ENCODE measurements at places on chromosomes 2 and 18. TPM values are rescaled to one million over a fixed set of nuclear protein-coding genes. Genes with fewer than 3 reads are reported as not detected.

GRCh38 chr2:158772306-158773078 lies 22.6 kb upstream of the DAPL1 start:
- DNase-seq, result no peak

GRCh38 chr18:41532344-41533086 lies 422.5 kb upstream of the PIK3C3 start:
- no peak for DNase-seq

GRCh38 chr2:10085043-10085667 lies 4.9 kb upstream of the CYS1 start:
- DNase-seq, result no peak

DNA sequence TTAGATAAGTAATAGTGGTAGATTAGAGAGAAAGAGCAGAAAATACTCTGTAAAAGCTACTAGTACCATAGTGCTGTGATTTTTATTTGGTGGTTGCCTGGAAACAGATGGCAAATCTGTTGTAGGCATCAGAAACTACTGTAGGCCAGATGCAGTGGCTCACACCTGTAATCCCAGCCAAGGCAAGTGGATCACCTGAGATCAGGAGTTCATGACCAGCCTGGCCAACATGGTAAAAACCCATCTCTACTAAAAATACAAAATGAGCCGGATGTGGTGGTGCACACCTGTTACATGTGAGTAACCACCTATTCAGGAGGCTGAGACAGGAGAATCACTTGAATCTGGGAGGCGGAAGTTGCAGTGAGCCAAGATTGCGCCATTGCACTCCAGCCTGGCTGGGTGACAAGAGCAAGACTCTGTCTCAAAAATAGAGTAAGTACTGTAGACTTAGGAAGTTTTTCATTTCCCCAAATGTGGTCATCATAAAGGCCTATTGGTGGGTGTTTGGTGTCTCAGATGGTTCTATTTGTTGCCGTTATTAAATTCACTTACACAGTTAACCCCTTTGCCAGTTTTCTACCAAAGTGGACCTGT lies 79.6 kb downstream of the SPTBN1 start:
- no peak for DNase-seq

- no peak for DNase-seq
These were observed 236.3 kb upstream of the SPRED2 start for GRCh38 chr2:65668744-65669143.

- peak; percentile 1 for DNase-seq
These were observed 18.3 kb upstream of the ALLC start for GRCh38 chr2:3639653-3640052.

DNA sequence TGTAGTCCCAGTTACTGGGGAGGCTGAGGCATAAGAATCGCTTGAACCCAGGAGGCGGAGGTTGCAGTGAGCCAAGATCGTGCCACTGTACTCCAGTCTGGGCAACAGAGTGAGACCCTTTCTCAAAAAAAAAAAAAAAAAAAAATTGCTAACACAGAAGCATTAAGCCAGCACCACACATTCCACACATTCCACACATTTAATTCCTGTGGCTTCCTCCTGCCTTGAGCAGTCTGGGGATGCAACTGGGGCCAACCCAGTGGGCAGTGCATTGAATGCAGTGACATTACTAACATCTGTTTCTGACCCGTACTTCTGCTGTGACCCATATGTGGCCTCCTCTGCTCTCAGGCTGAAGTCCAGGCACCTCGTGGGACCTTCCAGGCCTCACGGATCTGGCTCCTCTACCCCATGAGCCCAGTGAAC lies 107.0 kb downstream of the BCL2L11 start:
- no peak for DNase-seq

DNA sequence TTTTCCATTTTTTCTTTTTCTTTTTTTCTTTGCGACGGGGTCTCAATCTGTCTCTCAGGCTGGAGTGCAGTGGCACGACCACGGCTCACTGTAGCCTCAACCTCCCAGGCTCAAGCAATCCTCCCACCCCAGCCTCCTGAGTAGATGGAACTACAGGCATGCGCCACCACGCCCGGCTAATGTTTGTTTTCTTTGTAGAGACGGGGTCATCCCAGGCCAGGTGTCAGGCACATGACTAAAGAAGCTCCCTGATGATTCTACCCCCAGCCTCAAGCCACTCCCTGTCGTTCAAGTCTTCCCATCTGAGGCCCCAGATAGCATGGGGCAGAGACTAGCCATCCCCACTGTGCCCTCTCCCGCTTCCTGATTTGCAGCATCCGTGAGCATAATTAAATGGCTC lies 9.8 kb upstream of the FZD5 start:
- DNase-seq, result no peak

GRCh38 chr2:88067189-88067588 lies 436 bp upstream of the SMYD1 start:
- no peak for DNase-seq

DNA sequence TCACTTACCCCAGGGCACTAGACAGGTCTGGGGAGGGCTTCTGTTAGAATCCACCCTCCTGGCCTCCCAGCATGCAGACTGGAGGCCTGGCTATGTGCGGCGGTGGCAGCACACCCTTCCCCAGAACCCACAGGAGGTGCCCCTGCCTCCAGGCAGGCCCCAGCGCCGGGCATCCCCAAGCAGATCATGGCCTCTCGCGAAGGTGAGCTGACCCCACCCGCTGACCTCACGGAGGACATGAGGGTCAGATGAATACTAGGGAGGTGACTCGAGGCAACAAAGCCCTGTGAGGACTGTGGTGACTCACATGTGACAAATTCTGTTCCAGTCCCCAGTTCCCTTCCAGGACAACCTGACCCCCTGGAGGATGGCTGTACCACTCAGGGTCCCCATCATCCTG lies 1.9 kb downstream of the MAB21L4 start:
- DNase-seq, result no peak

GRCh38 chr18:54716586-54716985 lies 111.7 kb upstream of the RAB27B start:
- DNase-seq, result no peak

DNA sequence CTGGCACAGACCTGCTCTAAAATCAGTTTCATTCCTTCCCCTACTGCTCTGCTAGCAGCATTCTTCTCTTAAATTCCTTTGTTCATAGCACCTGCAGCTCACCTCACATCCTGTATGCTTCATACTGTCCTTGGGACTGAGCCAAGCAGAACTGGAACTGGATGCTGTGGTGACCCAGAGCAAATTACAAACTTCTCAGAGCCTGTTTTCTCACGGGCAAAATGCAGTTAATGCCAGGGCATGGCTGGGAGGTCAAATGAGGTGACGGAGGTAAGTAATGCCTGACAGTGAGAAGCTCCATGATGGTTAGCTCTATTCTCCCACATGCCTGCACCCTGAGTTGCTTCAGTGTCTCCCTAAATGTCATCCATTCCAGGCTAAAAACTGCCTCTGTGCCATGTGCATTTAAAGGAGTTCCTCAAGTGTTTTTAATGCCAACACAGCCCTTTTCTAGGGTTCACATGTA lies 29.7 kb downstream of the C2orf42 start:
- DNase-seq, result no peak

DNA sequence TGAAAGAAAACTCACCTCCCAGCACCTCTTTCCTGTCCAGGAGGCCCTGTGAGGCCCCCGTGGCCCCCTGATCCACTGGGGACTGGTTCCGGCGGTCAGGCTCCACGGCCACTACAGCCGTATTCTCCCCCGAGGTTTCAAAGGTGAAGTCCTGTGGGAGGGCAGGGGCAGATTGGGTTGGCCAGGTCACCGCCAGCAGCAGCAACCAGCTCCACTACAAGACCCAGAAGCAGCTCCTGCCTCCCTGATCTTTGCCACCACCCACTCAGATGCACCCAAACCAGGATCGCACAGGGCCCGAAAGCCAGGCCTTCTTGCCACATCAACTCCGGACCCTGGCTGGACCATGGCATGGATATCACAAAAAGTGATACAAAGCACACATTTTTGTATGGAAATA lies 21.9 kb downstream of the SDC1 start:
- DNase-seq, result no peak

GRCh38 chr2:170965446-170966225 lies 36.6 kb downstream of the GORASP2 start:
- DNase-seq, result no peak

DNA sequence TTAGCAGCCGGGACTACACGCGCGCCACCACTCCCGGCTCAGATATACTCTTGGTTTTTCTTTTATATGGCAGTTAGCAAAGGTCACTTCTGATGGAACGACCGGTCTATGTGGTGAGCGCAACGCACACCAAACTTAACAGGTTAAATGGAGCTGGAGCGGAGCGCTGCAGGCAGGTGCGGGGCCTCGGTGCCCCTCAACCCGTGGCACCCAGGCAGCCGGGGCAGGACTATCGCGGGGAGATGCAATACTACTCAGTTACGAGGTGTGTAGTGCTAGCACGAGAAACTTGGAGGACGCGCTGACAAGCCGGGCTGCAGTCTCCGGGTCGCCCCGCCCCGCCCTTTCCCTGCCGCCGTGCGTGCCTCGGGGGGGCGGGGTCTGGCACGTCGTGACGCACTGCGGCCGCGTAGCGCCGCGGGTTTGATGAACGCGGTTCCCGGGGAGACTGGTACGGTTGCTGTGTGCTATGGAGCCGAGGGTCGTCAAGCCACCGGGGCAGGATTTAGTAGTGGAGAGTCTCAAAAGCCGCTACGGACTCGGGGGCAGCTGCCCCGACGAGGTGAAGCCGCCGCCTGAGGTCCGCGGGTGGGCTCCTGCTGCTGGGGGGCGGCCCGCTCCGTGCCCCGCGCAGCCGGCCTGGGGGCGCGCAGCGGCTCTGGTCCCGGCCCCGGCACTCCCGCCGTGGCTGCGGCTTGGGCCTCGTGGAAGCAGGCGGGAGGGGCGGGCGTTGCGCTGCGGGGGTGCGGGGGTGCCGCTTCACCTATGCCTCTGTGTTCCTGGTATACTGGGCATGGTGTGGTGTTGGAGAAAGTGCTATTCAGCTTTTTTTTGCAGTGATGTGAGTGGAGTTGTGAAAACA lies at the start of gene CCDC138:
CCDC138 (plus strand) TSS at position 418 of the 862 bp plus-strand sequence; CDS start at position 470, 52 bp downstream.
- peak; percentile 95 for DNase-seq

GRCh38 chr2:8684540-8684877 lies 2.7 kb downstream of the ID2 start:
- DNase-seq, result peak; percentile 49

DNA sequence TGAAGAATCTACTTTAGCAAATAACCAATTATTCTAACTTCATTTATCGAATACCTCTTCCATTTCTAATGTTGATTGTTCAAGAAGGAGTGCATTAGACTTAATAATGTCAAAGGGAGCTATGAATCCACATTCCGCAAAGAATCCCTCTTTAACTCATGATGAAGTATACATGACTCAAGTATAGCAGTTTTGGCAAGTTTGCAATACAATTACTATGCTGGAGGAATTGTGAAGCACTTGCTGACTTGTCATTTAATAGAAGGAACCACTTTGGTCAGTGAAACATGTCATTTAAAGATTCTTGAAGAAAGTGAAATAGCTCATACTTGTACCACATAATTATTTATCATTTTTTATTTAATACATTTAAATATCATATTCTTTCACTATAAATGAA lies 125.1 kb downstream of the SLC39A10 start:
- DNase-seq, result no peak

GRCh38 chr2:101419096-101419663 lies 31.9 kb upstream of the CREG2 start:
- peak; percentile 63 for DNase-seq

DNA sequence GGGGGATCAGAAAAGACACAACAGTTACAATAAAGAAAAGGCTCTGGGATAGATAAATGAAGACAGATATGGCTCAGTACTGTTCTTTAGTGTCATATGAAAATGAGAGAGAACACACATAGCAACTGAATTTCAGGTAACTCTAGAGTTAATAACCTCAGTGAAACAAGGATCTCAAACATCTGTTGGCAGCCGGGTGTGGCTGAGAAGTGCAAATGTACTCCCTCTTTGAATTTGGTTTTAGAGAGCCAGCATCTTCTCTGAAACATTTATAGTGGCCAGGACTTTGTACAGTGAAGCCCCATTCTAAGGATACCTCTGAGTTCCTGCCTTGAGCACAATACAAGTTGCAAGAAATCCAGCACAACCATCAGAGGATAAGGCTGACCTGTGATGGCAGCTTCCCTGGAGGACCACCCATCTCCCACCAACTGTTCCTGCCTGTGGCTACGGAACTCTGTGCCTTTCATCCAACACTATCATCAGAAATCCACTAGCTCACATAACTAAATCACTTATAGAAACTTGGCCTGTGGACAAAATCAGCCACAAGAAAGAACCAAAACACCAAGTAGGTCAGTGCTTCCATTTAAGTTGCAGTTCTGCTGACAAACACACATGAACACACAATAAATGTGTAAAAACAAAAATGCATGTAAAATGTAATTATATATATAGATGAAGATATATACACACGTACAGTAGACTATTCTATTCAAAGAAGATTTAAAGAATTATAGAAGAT lies 37.3 kb upstream of the PEX13 start:
- DNase-seq, result no peak

DNA sequence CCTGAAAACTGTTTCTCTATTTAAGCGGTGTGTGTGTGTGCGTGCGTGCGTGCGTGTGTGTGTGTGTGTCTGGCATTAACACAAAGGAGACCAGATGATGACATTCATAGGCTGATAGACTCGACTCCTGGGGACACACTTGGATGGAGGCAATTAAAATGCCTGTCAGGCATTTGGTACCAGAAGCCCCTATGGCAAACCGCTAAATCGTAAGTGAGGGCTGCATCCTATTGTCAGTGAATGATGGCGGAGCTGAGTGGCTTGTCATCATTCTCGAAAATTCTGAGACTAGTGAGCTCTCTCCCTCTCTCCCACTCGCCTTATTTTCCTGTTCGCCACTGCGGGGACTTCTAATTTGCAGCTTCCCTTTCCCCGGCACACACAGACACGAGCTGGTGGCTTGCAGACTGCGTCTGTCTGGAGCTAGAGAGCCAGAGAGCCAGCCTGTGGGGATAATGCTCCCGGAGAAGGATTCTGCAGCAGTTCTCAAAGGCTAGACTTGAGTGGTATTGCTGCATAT lies 155.4 kb downstream of the MAP2 start:
- DNase-seq, result no peak

GRCh38 chr2:24276349-24276899 lies 83.9 kb downstream of the ITSN2 start:
- no peak for DNase-seq

DNA sequence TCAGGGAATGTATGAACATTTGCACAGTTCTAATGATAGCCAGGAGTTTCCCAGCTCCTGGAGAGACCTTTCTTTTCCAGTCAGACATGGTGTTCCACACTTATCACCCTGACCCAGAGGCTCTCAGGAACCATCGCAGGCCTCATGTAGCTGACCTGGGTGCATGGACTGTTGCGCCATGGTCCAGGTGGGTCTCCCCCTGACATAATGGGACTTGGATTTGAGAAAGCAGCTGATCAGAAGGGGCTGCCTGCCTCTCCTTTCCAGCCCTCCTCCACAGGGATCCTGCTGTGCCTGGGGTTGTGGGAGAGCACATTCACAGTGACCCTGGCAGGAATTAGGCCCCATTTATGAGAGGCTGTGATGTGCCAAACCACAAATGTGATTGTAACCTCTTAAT lies 133.4 kb upstream of the ALPP start:
- DNase-seq, result no peak

GRCh38 chr2:28663359-28663758 lies 88.3 kb upstream of the PPP1CB start:
- no peak for DNase-seq

- DNase-seq, result no peak
These were observed 5.2 kb upstream of the CTDSP1 start for GRCh38 chr2:218394298-218395089.

The GYPC gene
- 191 TPM for total RNA-seq

The CD207 gene
- not detected for total RNA-seq

The KIAA2012 gene
- total RNA-seq, result not detected

The CSRNP3 gene
- not detected for total RNA-seq

The POTEI gene
- not detected for total RNA-seq

The ABHD1 gene
- 0.67 TPM for total RNA-seq

The RBMS1 gene
- 69.3 TPM for total RNA-seq

The NPAS2 gene
- 13.1 TPM for total RNA-seq

The MYO7B gene
- total RNA-seq, result 0.33 TPM

The GNLY gene
- total RNA-seq, result 90.8 TPM

The TDRD15 gene
- total RNA-seq, result not detected
